ENCODE measurements at places on chromosomes 13 and 19.

DNA sequence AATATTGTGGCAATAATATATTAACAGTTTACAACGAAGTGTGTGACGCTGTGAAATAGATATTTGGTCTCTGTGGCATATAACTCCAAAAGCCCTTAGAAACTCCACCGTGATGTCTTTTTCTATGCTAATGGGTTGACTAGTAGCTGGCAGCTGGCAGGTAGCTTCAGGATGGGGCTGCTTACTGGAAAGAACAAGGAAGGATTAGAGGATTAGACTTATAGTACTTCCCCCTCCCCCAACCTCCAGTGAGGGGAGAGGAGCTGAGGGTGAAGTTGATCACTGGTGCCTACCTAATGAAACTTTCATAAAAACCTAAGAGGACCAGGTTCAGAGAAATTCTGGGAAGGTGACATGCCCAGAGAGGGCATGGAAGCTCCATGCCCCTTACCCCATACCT lies 9.8 kb downstream of the ZNF229 start:
- no peak for DNase-seq

- DNase-seq, result peak; percentile 10
Observed at GRCh38 chr19:52248241-52248640, 21.1 kb upstream of the ZNF766 start.

GRCh38 chr19:40273469-40274360 lies 11.4 kb downstream of the AKT2 start:
- DNase-seq, result no peak

GRCh38 chr19:29483944-29484581 lies 41.7 kb upstream of the VSTM2B start:
- DNase-seq, result no peak

- no peak for DNase-seq
Observed at GRCh38 chr19:39308531-39309304, 11.9 kb downstream of the LRFN1 start.

DNA sequence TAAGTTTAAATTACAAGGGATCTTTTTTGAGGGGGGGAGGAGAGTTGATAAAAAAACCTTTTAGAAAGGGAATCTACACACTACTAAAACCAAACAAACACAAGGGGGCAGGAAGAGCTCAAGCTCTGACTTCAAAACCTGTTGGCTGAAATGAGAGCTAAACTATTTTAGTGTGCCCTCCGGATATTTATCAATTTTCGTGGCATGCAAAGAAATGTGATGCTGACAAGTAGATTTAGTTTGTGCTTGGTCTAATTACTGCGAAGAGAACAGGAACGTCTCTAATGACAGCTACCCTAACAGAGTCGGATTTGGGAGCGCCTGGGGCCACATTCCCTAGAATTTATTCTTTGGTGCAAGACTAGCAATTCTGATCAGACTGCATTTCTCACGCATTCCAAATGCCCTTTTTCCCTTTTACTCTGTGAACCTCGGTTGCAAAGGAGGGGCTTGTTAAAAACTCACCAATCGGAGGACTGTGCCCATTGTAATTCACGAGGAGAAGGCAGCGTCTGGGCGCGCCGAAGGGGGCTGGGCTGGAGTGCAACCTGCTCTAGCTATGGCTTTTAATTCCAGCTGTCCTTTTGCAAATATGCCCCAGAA lies 802 bp upstream of the FREM2 start:
- DNase-seq, result no peak
